Astrocyte (in vitro differentiated cells and primary cell): ENCODE measurements at places on chromosomes 2 and 18.
A peak's percentile ranks its signal among the peaks of the same experiment; 100 is the strongest.

GRCh38 chr2:200168641-200169555, 137.6 kb upstream of the SPATS2L start:
- DNase-seq = peak; percentile 26

GRCh38 chr18:24741965-24742724, 281.7 kb downstream of the HRH4 start:
- DNase-seq = no peak

- DNase-seq = no peak
Measured at GRCh38 chr2:185145316-185146121, 547.2 kb downstream of the ZNF804A start.

DNA sequence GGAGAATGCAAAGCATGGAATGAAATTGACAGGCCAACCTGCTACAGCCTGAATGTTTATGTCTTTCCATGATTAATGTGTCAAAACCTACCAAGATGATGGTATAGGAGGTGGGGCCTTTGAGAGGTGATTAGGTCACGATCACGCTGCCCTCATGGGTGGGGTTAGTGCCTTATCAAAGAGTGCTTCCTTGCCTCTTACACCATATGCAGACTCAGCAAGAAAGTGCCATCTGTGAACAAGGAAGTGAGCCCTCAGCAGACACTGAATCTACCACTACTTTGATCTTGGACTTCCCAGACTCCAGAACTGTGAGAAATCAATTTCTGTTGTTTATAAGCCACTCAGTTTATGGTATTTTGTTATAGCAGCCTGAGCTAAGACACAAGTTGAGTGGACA, 147.5 kb upstream of the BCL2L11 start:
- no peak for DNase-seq

DNA sequence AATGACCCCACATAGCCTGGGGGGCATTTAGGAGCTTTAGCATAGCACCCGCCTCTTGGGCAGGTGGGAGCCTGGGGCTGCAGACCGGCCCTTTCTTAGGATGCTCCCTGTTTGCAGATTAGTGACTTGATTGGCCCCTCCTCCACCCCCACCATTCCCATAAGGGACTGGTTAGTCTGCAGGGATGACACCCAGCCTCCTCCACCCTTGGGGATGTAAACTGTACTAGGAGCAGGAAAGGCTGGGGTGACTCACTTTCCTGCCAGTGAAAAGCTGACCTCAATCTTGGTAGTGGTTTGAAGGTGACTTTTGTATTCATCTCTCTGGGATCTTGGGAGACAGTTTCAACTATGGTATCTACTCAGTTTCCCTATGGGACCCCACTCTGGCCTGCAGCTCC, 24.2 kb downstream of the CTIF start:
- DNase-seq = peak; percentile 82

GRCh38 chr2:102449370-102449974, 23.6 kb upstream of the SLC9A4 start:
- peak; percentile 8 for DNase-seq

DNA sequence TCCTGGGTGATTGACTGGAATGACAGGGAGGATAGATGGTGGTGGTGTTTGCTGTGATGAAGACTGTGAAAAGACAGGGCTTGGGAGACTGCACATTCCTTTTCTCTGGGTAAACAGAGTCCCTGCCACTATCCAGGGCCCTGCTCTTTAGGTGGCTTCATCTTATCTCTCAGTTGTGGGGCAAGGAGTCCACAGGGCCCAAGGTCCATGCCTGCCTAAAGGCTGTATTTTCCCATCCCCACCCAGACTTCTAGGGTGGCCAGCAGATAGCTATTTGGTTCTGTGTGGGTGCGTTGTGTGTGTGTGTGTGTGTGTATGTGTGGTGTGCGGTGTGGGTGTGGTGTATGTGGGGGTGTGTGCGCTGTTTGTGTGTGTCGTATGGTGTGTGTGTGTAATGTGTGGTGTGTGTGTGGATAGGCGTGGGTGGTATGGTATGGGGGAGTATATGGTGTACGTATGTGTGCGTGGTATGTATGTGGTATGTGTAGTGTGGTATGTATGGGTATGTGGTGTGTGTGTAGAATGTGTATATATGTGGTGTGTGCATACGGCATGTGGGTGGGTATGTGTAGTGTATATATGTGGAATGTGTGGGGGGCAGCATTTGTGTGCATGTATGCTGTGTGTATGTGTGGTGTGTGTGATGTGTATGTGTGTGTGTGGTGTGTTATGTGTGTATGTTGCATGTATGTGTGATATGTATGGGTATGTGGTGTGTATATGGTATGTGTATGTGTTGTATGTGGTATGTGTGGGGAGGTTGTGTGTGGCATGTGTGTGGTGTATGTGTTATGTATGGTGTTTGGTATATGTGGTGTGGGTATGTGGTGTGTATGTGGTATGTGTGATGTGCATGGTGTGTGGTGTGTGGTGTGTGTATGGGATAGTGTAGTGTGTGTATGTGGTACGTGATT, 10.5 kb upstream of the XRCC5 start:
- no peak for DNase-seq

DNA sequence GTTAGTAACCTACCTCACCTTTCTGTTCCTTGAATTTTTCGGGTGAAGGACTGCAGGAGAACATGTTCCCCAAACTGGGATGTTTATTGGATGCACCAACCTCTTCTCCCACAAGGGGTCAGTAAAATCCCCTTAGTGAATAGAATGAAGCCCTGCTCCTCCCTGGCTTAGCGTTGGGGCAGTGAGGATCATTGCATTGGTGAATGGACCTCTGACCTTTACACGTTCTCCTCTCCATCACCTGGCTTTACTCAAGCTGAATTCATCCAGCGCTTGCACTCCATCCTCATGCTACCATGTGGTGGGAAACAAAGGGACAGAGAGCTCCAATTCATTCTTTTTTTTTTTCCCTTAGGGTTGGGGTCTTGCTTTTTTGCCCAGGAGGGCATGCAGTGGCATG, 157.2 kb downstream of the MIB1 start:
- DNase-seq = no peak

- DNase-seq = peak; percentile 77
Measured at GRCh38 chr2:7023542-7023941, 106.3 kb downstream of the RNF144A start.
